ENCODE measurements at places on chromosomes 12 and 14.
A peak's percentile ranks its signal among the peaks of the same experiment; 100 is the strongest.

DNA sequence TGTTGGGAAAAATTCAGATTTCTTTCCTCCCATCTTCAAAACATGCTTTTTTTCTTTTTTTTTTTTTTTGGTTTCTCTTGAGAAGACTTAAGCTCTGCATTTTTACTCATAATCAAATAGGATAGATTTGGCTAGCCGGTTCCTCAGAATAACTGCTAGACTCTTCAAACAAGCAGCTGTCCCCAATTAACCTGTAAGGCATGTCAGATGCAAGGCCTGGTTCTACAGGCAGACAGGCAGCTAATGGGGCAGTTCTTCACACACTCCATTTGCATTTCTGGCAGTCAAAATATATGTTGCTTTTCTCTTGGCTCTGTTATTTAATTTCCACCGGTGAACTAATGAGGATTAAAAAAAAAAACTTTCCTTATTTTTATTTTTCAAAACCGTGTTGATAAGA lies 228.0 kb upstream of the ATP2B1 start:
- no peak for DNase-seq

GRCh38 chr12:92602476-92602875 lies 100.3 kb upstream of the PLEKHG7 start:
- DNase-seq = no peak

DNA sequence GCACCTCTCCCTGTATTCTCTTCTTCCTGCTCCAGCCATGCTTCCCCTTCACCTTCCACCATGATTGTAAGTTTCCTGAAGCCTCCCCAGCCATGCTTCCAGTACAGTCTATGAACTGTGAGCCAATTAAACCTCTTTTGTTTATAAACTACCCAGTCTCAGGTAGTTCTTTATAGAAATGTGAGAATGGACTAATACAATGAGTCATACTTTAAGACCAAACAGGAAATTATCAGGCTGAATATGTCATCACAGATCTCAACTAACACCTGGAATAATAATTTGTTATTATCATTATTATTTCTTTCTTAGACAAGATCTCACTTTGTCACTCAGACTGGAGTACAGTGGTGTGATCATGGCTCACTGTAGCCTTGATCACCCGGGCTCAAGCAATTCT lies 85.4 kb downstream of the KCNMB4 start:
- DNase-seq = no peak

DNA sequence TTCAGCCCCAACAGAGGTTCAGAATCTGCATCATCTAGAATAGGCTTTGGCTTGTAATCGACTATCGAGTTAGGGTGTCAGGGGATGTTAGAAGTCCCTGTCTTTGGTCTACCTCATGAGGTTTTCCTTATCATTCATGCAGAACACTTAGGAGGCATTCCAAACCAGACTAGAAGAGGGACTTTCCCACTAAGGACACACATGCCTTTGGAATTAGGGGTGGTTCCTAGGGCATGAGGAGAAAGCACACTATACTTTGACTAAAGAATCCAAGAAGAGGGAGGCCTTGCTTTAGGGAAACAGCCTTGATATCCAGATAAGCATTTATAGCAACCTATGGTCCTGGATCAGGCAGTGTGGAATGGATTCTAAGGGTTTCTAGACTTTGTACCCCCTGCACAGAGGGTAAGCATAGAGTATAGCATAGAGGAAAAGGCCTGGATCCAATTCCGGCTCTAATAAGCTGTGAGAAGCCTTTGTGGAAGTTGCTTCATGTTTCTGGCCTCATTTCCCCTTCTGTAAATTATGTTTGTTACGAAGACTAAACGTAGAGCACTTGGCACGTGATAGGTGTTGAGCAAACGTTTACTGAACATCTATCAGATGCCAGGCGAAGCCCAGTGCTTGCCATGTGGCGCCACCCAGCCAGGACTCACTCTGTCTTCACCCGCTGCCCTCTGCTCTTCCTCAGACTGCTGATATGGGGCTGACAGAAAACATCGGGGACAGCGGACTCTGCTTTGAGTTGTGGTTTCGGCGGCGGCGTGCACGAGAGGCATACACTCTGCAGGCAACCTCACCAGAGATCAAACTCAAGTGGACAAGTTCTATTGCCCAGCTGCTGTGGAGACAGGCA lies 13.2 kb downstream of the ZNF219 start:
- DNase-seq = no peak

GRCh38 chr14:105853907-105854599 lies 327.7 kb downstream of the TMEM121 start:
- no peak for DNase-seq

- no peak for DNase-seq
Measured at GRCh38 chr14:53847881-53848280, 108.7 kb downstream of the BMP4 start.

DNA sequence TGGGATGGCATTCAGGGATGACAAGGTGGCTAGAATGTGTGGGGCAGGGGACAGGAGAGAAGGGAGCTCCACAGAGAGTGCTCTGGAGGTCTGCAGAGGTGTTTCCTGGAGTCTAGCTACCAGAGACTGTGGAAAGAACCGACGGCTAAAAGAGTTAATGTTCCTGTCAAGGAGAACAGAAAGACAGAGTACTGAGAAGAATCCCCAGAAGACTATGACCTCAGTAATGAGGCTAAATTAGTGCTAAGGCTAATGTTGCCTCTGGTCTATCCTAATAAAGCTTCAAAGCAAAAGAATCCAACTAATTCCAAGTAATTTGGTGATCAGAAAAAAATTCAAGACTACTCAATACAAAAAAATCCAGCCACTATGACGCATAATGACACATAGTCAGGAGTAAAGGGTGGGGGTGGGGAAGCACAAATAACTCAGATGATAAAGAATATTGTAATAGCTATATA lies 44.7 kb downstream of the FERMT2 start:
- no peak for DNase-seq

DNA sequence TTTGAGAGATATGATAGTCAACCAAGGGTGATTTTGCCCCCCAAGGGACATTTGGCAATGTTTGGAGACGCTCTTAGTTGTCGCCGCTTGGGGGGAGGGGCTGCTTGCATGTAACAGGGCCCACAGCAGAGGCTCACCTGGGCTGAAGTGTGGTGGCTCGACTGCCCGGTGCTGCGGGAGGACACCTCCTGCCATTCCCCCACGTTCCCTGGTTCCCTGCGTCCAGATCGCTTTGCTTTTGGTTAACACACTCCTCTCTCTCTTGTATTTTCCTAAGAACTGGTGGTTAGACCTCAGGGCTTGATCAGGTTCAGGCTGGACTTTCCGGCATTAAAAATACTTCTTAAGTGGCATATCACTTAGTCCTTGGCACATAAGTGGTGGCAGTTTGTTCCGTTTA lies 18.9 kb downstream of the PPP2R5C start:
- no peak for DNase-seq

DNA sequence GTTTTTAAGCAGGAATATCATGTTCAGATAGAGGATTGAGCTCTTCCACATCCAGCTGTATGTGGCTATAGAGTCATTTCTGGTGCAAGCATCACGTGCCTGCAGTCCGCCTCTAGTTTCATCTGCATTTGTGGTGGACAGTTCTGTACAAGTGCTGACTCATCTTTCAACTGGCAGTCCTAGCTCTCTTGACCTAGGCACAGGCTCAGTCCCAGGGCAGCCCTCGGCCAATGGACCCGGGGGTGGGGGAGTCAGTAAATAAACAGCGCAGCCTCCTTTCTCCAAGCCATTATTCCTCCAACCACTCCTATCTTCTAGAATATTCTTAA lies 41.8 kb upstream of the FRMD6 start:
- no peak for DNase-seq

DNA sequence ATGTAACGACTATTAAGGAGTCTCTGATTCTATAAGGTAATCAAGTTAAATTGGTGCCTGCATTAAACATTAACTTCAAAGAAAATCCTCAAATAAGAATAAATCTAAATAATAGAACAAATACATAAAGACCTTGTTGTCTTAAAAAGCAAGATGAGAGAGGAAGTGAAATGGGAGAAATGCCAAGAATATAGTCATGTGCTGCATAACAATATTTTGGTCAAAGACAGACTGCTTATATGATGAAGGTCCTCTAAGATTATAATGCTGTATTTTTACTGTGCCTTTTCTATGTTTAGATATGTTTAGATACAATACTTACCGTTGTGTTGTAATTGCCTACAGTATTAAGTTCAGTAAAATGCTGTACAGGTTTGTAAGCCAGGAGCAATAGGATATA lies 213.6 kb downstream of the C12orf42 start:
- DNase-seq = no peak

- DNase-seq = no peak
Measured at GRCh38 chr14:60775296-60775695, 40.7 kb downstream of the MNAT1 start.

GRCh38 chr14:100914597-100915021 lies 11.1 kb upstream of the RTL1 start:
- no peak for DNase-seq

- DNase-seq = no peak
Measured at GRCh38 chr14:72781561-72782508, 112.1 kb downstream of the DPF3 start.

GRCh38 chr14:85241022-85241855 lies 288.7 kb upstream of the FLRT2 start:
- DNase-seq = no peak

GRCh38 chr12:6700646-6701051 lies at the start of gene PIANP:
Gene PIANP, minus strand, starts transcription at chr12:6700815. Its CDS starts 2,754 bp downstream, at chr12:6698061.
- no peak for DNase-seq

DNA sequence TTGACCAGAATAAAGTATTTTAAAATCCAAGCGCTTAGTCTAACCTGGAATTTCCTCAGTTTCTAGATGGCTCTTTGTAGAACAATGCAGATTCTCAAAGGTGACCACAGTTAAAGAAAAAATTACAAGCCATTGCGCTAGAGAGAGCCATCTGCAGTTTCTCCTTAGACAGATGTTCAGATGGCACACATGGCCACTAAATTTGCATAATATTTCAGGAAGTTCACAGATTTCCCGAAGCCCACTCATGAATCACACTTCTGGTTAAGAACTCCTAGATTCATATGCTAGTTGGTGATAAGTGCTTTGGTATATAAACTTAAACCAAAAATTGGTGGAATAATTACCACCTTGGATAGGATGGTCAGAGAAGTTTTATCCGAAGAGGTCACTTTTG lies 749 bp downstream of the AKAP3 start:
- no peak for DNase-seq

- no peak for DNase-seq
Measured at GRCh38 chr12:5499566-5500330, 67.8 kb downstream of the NTF3 start.

DNA sequence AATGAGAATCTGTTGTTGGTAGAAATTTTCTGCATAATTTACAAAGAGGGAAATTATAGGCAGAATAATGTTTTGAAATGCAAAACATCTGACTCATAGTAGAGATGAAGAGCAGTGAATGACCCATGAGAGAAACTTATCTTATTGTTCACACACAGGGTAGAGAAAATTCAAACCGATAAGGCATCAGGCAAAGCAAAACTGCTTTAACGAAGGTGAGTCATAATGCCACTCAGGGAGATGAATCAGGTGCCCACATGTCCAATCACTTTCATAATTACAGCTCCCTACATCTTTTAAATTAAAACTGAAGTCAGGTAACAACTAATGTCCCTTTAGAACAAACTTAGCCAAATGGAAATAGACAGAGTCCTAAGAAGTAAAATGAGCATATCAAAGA lies 265.6 kb upstream of the GARIN6 start:
- no peak for DNase-seq

GRCh38 chr12:14280921-14281320 lies 84.6 kb upstream of the ATF7IP start:
- no peak for DNase-seq

DNA sequence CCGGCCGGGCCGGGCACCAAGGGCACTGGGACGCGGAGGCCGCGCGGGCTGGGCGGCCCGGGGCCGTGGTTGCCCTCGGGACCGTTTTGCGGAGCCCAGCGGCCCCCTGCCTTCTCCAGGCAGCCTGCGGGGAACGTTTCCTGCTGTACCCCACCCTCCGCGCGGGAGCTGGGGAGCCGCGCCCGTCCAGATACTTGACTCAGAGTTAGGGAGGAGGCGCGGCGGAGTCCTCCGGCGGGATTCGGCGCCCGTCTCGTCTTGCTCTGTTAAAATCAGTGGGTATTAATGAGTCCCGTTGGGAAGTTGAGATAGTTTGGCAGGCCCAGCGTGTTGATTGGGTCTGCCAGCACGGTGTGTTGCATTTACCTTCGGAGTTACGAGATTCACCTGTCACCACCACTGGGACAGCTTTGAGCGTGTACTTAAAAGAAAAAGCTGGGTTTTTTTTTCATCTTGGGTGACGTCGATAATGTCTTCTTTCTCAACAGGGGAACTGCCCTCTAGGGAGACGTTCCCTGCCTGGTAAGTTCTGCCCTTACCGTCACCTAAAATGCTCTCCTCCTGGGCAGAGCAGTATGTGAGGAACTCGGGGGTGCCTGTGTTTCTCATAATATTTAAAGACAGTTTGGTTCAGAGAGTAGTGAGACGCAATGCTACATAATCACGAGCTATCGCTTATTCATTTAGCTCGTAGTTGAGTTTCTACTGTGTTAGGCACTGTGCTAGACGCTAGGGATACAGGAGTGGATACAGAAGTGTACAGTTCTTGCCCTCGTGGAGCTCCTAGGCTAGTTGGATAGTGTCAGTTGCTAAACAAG lies 596 bp downstream of the DLST start:
- DNase-seq = peak; percentile 46

DNA sequence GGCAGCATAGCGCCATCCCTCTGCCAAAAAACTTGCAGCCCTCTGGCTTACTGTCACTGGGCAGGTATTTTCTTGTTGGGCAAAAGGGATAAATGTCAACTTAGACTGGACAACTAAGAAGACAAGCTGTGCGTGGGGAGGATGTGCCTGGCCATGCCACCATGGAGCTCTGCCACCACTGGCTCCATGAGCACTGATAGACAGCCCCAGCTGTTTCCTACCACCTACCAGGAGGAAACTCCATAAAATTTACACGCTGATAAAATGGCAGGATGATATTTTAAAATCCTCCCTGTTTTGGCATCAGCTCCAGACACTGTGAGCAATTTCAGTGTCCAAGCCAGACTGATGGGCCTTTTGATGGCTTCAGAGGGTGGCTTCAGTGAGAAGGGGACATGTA lies 7.1 kb upstream of the GALNT16 start:
- DNase-seq = no peak

DNA sequence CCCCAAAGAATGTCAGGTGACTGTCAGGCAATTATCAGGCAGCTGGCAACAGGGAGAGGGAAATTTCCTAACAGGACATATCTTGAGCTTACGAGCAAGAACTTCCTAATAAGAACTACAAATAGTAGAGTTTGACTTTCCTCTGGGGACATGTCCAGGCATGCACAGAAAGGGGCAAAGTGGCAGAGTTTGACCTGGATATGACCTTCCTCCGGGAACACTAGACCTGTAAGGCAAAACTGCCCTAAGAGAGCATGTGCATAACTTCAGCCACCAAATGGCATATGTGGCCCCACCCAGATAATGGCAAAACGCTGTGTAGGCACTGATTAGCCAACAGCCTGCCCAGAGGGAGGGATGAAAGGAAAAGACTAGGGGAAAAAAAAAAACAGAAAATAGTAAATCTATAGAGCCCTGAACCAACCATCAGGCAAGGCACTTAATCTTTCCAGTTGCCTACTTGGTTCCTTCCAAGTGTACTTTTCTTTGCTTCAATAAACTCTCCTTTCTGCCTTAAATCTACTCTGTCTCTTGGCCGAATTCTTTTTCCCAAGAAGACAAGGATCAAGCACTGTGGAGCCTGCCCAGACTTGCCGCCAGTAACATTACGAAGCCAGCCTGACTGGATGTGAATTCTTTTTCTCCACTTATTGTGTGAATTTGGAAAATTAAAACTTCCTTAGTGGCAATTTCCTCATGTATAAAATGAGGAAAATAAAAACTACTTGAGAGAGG lies 164.1 kb downstream of the SPTSSA start:
- no peak for DNase-seq
